ENCODE measurements at places on chromosomes 16 and 17.

DNA sequence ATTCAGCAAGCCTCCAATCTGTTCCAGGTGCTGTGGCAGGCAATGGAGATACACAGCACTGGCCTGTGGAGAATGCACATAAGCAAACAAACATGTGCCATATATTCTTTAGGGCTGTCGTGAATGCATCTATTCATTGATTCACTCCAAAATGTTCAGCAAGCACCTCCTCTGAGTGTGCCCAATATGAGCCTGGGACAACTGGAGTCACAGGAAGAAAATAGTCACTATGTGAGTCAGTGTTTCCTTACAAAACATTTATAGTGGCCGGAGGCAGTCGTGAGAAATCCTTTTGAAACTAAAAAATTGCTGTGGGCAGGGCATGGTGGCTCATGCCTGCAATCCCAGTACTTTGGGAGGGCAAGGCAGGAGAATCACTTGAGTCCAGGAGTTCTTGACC is 310.1 kb downstream of the CA10 start:
- DNase-seq: peak; percentile 36

DNA sequence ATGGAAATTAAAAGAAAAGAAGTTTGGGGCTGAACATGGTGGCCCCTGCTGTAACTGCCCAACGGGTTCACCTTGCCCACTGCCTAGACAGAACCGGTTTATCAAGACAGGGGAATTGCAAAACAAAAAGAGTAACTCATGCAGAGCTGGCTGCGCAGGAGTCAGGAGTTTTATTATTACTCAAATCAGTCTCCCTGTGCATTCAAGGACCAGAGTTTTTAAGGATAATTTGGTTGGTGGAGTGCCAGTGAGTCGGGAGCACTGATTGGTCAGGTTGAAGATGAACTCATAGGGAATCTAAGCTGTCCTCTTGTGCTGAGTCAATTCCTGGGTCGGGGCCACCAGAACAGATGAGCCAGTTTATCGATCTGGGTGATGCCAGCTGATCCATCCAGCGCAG is 4.4 kb upstream of the SCPEP1 start:
- DNase-seq: no peak

GRCh38 chr17:79814974-79815835 is 18.3 kb upstream of the CBX8 start:
- DNase-seq: peak; percentile 60

DNA sequence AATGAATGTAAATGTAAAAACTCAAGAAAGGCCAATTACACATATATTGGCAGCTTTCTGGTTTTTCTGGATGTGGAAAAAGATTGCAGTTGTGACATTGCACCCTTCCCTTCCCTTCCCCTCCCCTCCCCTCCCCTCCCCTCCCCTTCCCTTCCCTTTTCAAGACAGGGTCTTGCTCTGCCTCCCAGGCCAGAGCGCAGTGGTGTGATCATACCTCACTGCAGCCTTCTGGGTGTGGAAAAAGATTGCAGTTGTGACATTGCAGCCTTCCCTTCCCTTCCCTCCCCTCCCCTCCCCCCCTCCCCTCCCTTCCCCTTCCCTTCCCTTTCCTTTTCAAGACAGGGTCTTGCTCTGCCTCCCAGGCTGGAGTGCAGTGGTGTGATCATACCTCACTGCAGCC is 41.7 kb downstream of the PIK3R5 start:
- no peak for DNase-seq

GRCh38 chr17:5418858-5419355 is 555 bp downstream of the NUP88 start:
- peak; percentile 68 for DNase-seq

GRCh38 chr17:68437979-68438822 is 19.1 kb downstream of the WIPI1 start:
- DNase-seq: no peak

DNA sequence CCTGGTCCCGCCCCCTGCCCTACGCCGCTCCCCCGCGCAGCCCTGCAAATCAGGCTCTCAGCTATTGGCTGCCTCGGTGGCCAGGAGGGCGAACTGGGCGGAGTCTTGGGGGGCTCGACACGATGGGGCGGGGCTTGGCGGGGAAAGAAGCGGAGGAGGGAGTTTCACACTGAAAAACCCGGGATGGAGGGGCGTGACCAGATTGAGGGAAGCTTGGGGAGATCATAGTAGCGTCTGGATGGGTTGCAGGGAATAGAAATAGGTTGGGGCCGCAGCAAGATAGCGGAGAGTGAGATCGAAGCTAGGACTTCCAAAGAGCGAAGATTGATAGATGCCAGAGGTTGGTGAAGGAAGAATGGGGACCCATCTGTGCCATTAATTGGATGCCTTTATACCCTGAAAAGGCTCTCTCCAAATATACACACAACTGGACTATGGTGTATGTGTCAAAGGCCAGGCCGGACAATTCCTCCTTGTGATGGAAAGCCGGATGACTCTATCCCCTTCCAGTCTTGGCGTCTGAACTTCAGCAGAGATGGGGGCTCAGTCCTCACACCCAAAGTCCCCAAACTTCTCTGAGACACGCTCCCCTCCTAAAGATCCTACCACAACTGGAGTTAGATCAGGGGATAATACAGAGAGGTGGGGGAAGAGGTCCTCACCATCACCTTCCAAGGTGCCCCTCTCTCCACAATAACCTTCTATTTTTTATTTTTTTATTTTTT is 376 bp upstream of the STAC2 start:
- peak; percentile 70 for DNase-seq

GRCh38 chr16:85753976-85754375 is 3.1 kb upstream of the C16orf74 start:
- DNase-seq: no peak

- no peak for DNase-seq
Measured at GRCh38 chr16:13621639-13622038, 298.3 kb upstream of the ERCC4 start.

DNA sequence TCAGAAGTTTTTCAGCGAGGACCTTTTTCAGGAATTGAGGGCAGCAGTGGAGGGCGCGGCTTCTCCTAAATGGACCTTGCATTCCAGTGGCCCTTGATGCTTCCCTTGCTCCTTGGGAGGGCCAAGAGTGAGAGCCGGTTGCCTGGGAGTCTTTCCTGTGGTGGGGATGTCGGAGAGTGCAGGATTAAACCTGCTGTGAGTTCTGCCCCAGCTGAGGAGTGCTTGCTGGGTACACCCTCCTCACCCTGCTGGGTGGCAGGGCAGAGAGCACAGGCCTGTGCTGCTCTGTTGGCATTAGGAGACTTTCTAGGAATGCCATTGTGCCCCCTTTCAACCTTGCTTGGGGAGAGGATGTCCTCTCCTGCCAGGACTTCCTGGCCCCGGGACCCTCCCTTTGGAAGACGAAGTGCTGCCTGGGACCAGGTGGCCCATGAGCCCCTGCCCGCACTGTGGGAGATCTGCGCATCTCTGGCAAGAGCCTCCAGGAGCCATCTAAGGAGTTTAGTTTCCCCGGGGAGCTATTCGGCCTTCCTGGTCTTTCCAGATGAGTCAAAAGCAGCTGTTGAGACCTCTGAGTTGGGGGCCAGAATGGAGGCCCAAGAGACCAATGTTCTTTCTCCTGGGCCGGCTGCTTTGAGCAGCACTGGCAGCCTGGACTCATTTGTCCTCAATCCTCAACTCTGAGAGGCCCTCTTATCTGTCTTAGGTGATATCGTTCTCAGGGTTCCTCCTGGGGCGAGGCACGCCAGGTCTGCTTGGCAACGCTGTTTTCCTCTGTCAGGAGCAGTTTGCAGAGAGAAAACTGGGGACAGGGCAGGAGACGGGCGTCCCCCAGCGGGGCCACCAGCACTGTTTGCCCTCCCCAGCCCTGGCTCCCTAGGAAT is 5.6 kb downstream of the LLGL2 start:
- no peak for DNase-seq

GRCh38 chr16:10517868-10518267 is 62.5 kb downstream of the EMP2 start:
- no peak for DNase-seq

- peak; percentile 94 for DNase-seq
Measured at GRCh38 chr17:35432176-35433074, at the start of gene SLFN12. SLFN12 (minus strand) TSS chr17:35432500; CDS start chr17:35423028, 9,472 bp downstream.

GRCh38 chr16:79523971-79524370 is 76.6 kb downstream of the MAF start:
- no peak for DNase-seq

GRCh38 chr17:720706-721539 is 6.3 kb upstream of the VPS53 start:
- no peak for DNase-seq

Measured in astrocyte of the hippocampus (primary cell).